M059J (cell line): ENCODE measurements at places on chromosomes 7 and 10. TPM values are rescaled to one million over a fixed set of nuclear protein-coding genes. Genes with fewer than 3 reads are reported as not detected.

GHRHR gene
- not detected in 2 replicates for total RNA-seq

ECHDC3 gene
- not detected in 2 replicates for total RNA-seq

AKR1D1 gene
- total RNA-seq: not detected in 2 replicates

SLC18A3 gene
- not detected in 2 replicates for total RNA-seq

HOXA11 gene
- total RNA-seq: 0.79 and 1.1 TPM in 2 replicates

CCDC172 gene
- total RNA-seq: not detected in 2 replicates

STAG3 gene
- total RNA-seq: 8.3 and 10.5 TPM in 2 replicates

NPC1L1 gene
- not detected in 2 replicates for total RNA-seq

CYP3A5 gene
- 0.05 and 0.15 TPM in 2 replicates for total RNA-seq

FOXL3 gene
- total RNA-seq: not detected in 2 replicates

GRM3 gene
- total RNA-seq: not detected in 2 replicates

RNF148 gene
- not detected in 2 replicates for total RNA-seq

GIMAP1 gene
- 0.07 TPM in 1 of 2 replicates, not detected in the other for total RNA-seq

DNAJC12 gene
- 2.4 and 3.4 TPM in 2 replicates for total RNA-seq

FAM25C gene
- not detected in 2 replicates for total RNA-seq

TCAF2 gene
- 2.3 and 3.9 TPM in 2 replicates for total RNA-seq

DYNC1I1 gene
- 2.4 and 4.4 TPM in 2 replicates for total RNA-seq

ATP6V0A4 gene
- 0.20 and 0.91 TPM in 2 replicates for total RNA-seq

EMX2 gene
- total RNA-seq: not detected in 2 replicates

C10orf67 gene
- total RNA-seq: 0.02 and 0.05 TPM in 2 replicates

NPSR1 gene
- total RNA-seq: not detected in 2 replicates

NCF1 gene
- total RNA-seq: not detected in 2 replicates
